ENCODE measurements at places on chromosomes 3 and 15.
A peak's percentile ranks its signal among the peaks of the same experiment; 100 is the strongest.

DNA sequence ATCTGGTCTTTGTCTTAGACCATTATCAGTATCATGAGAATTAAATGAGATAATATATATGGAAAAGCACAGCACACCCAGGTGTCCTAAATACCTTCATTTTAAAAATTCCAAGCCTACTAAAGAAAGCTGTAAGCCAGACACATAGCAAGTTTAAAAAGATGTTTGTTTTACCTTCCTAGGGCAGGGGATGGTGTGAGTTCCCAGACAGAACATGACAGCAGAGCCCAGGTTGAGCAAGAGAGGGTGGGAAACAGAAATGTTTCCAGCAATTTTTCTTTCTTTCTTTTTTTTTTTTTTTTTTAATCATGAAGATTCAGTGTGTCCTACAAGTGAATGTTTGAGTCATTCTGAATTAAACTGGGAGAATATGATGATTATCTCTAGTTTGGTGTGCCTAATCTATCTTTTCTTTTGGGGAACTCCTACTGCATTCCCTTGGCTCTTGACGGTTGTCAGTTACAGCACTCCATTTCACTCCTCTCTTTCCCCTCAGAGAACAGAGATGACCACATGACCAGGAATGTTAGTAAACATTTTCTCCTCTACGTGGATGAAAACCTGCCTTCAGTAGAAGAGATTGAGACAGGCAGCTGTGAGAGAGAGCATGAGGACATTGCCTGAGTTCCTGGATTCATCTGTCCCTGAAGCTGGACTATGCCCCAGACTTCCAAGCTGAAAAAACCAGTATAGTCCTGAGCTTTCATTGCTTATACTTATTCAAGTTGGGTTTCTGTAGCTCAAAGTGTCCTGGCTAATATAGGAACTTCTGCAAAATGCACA lies 54.5 kb upstream of the ARL14 start:
- no peak for DNase-seq

DNA sequence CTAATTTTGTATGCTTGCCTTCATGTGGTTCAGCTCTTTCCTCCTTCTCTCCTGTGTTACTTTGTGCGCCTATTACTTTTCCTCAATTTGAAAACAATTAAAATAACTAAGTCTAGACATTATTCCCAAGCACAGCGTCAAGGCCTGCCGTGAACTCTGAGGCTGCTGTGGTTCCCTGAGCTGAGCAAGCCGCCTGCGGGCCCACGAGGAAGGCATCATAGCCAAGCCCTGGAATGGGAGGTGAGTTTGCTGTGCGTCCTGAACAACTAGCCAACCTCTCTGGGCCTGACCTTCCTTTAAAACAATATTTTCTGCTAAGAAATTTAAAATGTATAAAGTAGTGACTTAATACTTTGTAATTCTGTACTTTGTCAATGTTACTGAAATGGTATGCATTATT lies 327.2 kb downstream of the OCA2 start:
- no peak for DNase-seq

DNA sequence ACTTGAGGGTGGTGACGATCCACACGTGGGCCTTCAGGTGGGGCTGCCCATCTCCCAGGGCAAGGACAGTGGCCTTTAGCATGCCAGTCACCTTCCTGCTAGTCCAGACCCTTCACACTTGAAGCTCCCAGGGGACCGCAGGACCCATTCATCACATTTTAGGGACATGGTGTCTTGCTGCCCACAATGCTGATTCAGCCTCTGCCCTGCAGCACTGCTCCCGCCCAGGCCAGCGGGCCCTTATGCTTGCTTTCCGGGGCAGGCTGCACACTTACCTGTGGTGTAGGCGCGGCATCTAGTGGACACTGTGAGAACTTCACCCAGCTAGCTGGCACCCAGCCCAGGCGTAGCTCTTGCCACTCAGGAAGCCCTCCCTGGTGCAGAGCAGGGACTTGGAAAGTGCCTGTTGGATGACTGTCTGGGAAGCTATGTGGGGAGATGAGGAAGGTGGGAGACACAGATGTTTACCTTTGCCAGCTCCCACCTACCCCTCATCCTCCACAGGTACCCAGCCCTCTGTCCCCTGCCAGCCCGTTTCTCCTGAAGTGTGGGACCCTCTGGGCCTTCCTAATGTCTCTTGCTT lies 26.3 kb upstream of the NR2C2 start:
- peak; percentile 73 for DNase-seq

DNA sequence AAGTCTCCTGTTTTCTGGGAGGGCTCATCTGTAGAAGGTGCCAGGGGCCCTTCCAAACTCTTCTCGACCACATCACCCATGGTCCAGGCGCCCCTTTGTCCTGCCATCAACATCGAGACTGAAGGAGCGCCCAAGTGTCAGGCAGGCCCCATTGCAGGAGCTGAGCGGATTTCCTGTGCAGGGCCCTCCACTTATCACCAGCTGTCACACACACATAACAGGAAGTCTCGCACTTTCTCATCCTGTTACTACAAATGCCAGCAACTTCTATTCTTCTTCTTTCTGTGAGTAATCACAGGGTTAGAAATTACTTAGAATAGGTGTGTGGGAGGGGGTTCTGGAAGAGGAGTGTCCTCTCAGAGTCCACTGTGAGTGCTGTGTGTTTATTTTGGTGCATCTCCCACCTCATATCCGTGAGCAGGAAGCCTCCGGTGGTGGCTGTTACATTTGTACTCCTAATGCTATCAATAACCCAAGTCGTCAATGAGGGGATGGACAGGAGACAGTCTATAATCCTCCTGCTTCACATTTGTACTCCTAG lies at the start of gene KLHL6:
Gene KLHL6 (minus strand): TSS at position 166 of the 541 bp plus-strand sequence. CDS start 53 bp downstream, at position 113.
- DNase-seq = peak; percentile 88

- DNase-seq = no peak
These were observed 14.5 kb upstream of the ABTB1 start for GRCh38 chr3:127658234-127658633.

- peak; percentile 65 for DNase-seq
These were observed 85.7 kb downstream of the ATP2B2 start for GRCh38 chr3:10419637-10420232.

GRCh38 chr3:1469687-1470086 lies 376.9 kb downstream of the CNTN6 start:
- DNase-seq = no peak

Data from MV-4-11 (cell line).